ENCODE measurements at places on chromosomes 7 and 10.

DNA sequence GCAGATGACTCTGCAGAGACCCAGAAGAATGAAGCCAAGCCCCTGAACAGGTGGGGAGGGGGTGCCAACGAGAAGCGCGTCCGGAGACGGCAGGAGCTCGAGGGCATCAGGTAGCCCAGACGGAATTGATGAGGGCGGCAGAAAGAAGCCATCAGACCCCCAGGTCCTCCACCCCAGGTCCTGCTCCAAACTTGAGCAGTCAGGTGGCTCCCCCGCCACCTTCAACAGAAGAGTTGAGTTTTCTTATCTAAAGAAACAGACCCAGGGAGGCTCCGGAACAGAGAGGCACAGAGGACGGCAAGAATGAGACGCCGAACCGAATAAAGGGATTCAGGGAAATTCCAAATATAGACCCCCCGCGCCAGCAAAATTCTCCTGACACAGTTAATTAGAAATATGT, 22.2 kb downstream of the RGS10 start:
- DNase-seq, result no peak

DNA sequence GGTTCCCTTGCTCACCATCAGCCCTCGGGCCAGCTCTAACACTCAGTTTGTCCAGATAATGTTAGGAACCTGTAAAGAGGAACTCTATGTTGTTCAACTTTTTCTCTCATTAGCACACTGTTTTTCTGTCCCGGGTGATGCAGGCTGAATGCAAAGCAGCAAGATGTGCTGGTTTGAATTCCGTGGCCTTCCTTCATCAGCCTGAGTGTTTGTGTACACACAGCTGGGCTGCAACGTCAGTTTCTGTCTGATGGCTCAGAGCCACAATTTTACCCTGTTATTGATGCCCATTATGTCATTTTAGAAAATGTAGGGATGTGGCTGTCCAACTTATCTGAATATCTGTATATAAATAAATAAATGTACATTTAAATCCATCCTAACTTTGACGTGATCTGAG, 152.0 kb downstream of the PLPP4 start:
- no peak for DNase-seq

GRCh38 chr7:80496586-80496985, 15.3 kb downstream of the GNAT3 start:
- no peak for DNase-seq

DNA sequence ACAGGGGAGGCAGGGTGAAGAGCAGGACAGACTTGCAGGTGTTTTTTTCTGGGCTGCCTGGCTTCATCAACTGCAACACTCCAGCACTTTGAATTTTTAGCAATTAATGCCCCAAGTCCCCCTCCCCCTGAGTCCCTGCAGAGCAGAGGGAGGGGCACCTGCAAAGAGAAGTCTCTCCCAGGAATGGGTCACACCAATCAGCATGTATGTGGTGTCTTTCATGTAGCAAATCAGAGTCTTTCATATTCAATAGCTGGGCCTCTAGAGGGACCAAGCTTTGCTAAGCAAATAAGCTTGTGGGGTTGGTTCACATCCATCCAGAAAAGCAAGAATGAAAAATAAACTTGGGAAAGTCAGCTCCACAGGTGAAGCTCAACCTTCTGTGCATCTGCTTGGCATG, 90.7 kb downstream of the PARP12 start:
- DNase-seq, result no peak

- no peak for DNase-seq
Observed at GRCh38 chr7:98913612-98914011, 35.3 kb downstream of the TRRAP start.

DNA sequence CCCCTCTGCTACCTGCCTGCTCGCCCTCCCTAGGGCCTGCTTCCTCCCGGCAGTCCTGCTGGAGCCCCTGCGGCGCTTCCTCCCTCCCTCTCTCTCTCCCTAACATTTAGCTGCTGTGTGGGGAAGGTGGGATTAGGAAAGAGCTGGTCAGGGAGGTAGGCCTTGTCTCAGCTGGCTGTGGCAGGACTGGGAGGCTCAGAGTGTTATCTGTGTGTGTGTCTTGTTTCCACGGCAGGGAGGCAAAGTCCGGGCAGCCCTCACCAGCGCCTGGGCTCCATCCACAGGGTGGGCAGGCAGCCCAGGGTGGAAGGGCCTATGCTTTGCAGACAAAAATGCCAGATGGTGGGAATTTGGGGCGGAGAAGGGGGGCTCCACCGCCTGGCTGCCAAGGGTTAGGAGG, 105.7 kb downstream of the RPS24 start:
- no peak for DNase-seq

- DNase-seq, result no peak
Observed at GRCh38 chr10:3104251-3104918, 37.0 kb downstream of the PFKP start.

- peak; percentile 76 for DNase-seq
Observed at GRCh38 chr7:76020031-76020714, 25.8 kb upstream of the TMEM120A start.

GRCh38 chr7:37208528-37208927, 240.1 kb downstream of the ELMO1 start:
- peak; percentile 20 for DNase-seq

DNA sequence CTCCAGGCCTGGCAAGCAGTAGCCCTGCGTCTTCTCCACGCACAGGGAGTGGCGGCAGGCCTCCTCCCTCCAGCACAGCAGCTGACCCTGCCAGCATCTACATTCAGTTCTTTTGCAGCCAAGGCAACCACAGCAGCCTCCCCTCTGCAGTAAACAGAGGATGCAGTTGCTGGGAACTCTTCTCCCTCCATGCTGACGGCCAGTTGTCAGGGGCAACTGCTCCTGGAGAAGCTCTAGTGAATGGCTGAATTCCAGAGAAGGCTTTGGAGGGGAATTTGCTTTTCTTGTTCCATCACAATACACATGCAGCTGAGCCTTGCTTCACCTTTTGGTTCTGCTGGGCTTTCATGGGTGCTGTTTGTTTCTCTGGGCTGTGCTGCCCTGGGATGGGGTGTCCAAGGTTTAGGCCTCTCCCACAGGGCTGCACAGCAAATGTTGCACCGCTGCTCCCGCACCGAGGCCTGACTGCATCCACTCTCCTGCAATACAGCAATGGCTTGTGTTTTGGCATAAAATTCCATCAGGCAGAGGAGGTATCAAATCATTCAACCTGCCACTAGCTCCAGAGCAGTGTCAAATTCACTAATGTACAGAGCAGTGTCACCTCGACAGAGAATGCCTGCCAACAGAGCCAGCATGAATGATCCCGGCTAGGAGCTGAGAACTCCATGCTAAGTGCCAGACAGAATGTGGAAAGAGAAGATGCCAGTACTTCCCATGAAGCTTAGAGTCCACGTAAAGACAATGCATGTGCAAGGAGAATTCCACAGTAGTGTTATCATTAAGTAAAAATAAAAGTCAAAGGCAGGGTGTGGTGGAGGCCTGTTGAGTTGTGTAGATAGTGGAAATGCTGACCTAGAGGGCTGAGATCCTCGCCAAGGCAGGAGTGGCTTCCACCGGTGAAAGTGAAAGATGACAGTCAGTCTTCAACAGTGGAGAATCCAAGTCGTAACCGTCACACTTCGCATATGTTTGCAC, 399.6 kb downstream of the DPP6 start:
- DNase-seq, result no peak

- DNase-seq, result no peak
Observed at GRCh38 chr7:19378345-19378714, 233.1 kb upstream of the FERD3L start.

DNA sequence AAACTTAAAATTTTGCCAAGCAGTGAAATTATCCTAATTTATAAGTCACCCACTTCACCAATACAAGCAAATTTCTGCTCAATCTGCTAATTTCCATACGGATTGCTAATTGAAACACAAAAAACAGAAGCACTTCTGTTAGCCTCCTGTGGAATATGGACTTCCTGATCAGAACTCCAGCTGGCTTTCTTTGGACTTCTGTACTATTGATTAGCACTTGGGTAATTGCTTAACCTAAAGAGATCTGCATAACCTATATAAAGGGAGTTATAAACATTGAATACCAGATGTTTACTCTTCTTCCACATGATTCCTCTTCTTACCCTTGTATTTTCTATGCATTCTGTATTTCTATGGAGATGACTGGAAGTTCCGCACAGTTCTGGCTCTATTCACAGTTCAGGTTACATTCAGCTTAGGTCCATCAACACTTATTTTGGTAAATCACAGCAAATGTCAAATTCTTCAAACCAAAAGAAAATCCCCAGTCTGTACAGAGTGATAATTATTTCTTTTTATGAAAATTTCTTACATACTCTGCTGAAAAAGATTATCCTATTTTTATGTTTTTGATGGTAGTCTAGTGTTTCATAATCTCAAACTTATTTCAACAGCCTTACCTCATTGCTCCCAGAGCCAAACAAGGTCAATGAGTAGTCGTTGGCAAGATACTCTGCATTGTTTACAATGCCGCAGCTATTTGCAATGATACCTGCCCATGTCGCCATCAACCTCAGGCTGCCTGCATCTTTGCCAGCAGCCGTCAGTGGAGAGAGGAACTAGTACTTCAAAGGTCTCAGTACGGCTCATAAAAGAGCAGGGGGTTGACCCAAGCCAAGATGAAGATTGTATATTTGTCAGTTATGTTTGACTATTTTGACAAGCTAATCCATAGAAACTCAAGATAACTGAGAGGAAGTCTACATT, 225.6 kb downstream of the AHR start:
- DNase-seq, result no peak

GRCh38 chr10:93404048-93404354, 78.1 kb downstream of the MYOF start:
- no peak for DNase-seq

DNA sequence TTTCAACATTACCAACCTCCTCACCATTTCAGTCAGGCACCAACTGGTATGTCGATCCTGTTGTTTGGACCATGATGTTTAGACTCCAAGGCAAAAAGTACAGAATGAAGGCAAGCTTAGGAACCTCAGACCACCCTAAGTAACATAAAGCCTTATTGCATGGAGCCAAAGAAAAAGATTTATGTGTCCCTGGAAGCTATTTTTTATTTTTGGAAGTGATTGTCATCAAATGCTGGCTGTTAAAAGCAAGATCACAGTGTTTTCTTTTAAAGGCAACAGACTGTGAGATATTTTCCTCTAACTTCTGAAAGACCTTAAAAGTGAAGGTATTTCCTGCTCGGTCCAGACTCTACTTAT, 8.2 kb downstream of the ASB15 start:
- no peak for DNase-seq

GRCh38 chr10:28981007-28981406, 303.7 kb downstream of the BAMBI start:
- DNase-seq, result no peak

DNA sequence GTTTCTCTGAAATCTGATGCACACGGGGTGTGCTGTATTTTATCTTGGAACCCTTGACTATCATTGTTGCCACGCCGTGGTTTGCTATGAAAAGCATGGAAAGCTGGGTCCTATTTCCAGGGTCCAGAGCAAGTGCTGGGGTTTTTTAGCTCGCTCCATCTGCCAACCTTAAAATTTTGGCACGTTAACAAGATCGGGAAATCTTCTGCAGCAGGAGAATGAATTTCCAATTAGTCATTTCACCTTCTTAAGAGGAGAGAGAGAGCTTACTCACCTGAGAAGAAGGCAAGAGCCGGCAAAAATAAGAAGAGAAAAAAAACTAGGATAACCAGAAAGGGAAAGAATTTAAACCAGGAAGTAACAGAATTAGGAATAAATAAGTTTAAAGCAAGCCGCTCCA, 223.6 kb upstream of the CELF2 start:
- no peak for DNase-seq

GRCh38 chr7:1418505-1419309, 40.6 kb downstream of the MICALL2 start:
- DNase-seq, result no peak

DNA sequence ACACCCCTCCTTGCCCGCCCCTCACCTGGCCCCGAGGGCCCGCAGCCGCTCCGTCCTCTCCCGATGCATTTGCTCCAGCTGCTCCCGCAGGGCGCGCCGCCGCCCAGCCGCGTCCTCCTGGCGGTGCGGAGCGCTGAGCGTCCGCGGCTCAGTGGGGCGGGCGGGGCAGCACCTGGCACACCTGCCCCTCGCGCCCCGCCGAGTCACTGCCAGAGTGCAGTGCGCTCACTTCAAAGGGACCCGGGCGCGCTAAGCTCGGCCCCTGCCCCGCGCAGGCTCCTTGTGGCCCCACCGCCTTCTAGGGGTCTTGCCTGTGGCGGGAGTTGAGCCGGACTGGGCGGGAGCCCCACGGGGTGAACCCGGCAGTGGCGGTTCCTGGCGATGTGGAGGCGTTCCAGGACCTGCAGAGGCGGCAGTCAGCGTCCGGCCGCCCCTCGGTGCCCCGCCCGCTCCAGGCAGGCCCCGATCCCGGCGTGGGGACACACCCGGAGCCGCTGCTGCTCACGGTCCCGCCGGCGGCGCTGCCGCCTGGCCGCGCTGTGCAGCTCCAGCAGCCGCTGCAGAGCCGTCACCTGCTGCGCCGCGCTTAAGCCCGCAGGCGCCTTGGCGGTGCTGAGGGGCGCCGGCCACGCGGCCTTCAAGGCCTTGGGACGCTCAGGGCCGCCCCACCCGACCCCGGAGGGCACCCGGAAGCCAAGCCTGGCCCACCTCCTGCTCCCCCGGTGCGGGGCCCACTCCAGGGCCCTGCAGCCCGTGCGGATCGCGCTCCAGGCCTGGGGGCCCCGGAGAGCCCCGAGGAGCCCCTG, 6.7 kb downstream of the ATP6V1F start:
- DNase-seq, result peak; percentile 32

DNA sequence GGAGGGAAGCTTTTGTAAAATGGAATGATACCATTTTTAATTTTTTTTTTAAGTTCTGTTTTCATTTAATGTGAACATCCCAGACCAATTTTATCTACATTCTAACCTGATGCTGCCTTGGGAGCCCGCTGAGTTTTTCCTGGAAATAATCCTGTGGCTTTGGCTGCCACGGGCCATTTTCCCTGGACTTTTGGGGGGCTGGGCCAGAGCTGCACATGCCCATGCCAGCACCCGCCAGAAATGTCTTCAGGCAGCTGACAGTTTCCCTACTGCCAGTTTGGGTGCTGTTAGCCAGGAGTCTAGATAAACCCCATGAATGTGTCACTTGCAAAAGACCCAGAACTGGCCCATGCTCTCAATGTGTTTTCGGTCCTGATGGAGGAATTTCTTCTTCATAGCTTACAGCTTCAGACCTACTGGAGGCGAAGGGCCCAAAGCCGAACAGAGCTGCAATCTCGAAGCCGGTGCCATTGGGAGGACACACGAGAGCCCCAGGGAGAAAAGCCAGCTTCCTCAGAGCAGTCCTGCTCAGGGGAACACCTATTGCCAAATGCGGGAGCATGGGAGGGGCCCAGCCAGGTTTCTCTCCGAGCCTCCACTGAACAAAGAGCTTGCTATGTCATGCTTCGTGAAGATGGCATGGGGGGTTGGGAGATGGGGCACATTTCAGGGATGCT, 444.2 kb upstream of the MKI67 start:
- DNase-seq, result no peak

GRCh38 chr10:53894145-53894544, 906.9 kb downstream of the PCDH15 start:
- DNase-seq, result no peak

- no peak for DNase-seq
Observed at GRCh38 chr10:11846542-11846941, 23.4 kb downstream of the PROSER2 start.

GRCh38 chr10:33802566-33802965, 468.1 kb upstream of the NRP1 start:
- DNase-seq, result no peak

Data from stimulated activated CD4-positive, alpha-beta T cell treated with anti-CD3 and anti-CD28 coated beads, Interleukin-4, amount 100 ng/mL, for 24 hours (primary cell).